Lower lobe of right lung (tissue), 2 donors: ENCODE measurements at places on chromosomes 13 and 19.

- DNase-seq, result no peak
Observed at GRCh38 chr13:112073245-112074138, 6.5 kb downstream of the SOX1 start.

- no peak for DNase-seq
Observed at GRCh38 chr13:86830046-86830445, 841.1 kb upstream of the SLITRK5 start.

- no peak for DNase-seq
Observed at GRCh38 chr19:13537454-13537853, 31.2 kb upstream of the CACNA1A start.

DNA sequence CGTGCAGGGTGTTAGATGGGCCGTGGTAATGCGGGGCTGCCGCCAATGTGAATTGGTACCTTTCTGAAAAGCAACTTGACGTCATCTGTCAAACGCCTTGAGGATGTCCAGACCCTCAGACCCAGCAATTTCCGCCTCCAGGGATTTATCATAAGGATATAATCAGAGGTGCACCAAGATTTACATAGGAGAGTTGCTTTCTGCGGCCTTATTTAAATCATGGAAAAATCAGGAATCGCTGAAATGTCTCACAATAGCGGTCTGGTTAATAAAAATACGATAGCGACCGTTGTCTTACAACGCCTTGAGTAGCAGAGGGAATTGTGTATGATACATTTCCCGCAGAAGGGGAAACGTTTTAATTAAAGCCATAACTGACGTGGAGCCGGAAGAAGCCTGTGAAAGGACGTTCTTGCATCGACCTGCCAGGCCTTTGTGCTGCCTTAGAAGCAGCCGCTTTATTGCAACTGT is 32.3 kb upstream of the NDUFS7 start:
- DNase-seq, result no peak

DNA sequence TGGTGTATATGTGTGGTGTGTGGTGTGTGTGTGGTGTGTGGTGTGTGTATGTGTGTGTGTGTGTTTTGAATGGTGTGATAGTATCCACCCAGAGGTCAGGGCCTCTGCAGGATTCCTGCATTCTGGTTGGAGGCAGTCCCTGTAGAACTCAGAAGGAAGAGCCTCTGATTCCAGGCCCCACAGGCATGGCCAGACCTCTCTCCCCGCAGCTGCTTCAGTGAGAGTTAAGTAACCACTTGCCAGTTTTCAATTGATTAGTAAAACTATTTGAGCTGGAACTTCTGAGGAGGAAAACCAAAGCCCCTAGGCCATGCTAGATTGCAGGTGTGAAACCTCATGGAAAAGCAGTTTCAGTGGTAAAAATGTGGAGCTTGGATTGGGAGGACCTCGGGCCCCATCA is 2.1 kb downstream of the ATP12A start:
- DNase-seq, result no peak

DNA sequence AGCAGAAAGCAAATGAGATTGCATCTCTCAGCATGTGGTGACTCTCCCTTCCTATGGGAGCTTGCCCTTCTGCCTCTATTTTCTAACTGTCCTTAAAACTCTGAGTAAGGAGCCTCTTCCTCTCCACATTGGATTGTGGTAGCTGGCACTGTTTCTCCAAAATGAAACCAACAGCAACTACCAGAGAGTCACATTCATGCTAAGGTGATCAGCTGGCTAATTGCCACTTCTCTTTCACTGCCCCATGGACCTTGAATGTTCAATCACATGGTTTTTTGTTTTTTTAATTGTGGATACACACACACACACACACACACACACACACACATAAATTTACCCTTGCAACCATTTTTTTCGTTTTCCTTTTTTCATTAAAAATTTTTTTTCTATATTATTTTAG is 154.7 kb upstream of the TSC22D1 start:
- no peak for DNase-seq

GRCh38 chr19:36501973-36502372 is 12.6 kb upstream of the ZNF566 start:
- no peak for DNase-seq

- DNase-seq, result peak; percentile 52
Observed at GRCh38 chr19:12202250-12202649, 39.4 kb downstream of the ZNF136 start.

- no peak for DNase-seq
Observed at GRCh38 chr19:28319918-28320317, 893.0 kb downstream of the UQCRFS1 start.

GRCh38 chr13:94656766-94657165 is 55.1 kb downstream of the GPR180 start:
- DNase-seq, result no peak

DNA sequence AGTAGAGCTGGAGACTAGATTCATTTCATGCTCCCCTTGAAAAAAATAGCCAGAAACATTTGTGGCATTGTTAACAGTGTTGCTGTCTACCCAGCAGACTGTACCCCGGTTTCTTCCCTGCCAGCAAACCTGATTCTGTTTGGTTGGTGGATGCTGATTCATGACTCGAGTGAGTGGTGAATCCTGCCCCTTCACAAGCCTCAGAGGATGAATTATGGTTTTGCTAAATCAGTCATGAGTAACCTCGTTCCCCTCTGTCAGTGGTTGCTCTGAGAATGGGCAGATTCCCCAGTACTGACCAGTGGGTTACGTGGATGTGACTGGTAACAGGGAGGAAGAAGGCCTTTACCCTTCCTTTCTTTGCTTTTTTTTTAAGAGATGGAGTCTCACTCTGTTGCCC is 10.1 kb downstream of the NLRP12 start:
- DNase-seq, result no peak
